ENCODE measurements at places on chromosomes 5 and 9.

- no peak for DNase-seq
Measured at GRCh38 chr9:97689401-97690180, 7.5 kb downstream of the XPA start.

- DNase-seq, result no peak
Measured at GRCh38 chr5:174418809-174419539, 305.4 kb upstream of the MSX2 start.

DNA sequence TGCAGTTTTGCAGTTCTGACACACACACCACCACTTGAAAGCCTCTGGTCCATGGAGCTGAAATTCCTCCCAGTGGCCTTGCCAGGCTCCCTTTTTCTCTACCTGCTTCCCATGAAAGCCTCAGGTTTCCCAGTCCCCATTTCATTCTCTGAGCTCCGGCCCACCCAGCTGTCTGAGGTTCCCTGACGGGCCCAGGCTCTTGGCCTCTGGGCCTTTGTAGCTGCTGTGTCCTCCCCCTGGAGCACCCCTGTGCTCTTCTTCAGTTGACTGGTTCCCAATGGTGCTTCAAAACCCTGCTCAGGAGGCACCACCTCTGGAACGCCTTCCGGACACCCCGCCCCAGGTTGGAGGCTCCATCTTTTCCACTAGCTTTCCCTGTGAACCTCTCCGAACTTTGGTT is 155.9 kb upstream of the SHB start:
- DNase-seq, result no peak

DNA sequence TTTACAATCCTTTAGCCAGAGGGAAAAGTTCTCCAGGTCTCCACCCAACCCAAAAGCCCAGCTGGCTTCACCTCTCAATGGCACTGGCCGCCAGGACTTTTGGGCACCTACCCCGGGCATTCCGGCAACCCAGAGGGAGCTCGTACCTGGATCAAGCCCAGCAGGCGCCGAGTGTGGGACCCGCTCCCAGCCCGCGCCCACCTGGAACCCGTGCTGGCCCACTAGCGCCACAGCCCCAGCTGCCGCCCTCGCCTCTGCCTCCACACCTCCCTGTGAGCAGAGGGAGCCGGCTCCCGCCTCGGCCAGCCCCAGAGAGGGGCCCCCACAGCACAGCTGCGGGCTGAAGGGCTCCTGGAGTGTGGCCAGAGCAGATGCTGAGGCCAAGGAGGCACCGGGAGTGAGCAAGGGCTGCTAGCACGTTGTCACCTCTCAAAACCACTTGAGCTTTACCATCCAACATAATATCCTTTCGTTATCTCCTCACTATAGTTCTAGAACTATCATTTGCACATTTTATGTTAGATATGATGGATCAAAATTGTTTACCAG is 69.7 kb downstream of the GCNT1 start:
- DNase-seq, result no peak

DNA sequence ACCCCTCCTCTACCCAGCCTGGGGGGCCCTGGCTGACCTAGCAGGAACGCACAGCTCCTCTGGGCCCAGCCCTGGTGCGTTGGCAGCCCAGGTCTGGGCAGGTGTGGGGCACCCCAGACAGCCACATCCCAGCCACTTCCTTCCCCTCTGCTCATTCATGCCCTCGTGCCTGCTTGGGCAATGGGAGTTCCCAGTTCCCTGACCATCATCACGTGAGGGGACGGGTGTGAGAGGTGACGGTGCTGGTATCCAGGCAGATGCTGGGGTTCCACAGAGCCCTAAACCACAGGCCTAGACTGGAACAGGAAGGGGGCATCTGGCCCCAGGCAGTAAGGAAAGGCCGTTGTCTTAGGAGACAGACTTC is 8.4 kb downstream of the RALGDS start:
- DNase-seq, result no peak

DNA sequence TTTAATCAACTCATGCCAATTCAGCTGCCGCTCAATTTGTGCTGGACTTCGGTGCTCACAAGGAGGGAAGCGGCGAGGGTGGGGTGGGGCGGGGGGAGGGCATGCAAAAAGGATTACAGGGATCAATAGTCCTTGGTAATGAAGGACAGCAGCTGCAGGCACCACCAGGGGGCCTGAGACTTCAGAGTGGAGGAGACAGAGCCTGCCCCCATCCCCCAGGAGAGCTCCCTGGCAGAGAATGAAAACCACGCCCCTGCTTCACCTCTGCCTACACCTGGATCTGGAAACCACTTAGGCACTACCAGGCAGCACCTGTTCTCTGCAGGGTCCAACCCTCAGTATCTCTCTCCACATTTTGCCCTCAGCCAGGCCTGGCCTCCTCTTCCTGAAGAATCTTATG is 155.6 kb downstream of the TRIM32 start:
- no peak for DNase-seq

DNA sequence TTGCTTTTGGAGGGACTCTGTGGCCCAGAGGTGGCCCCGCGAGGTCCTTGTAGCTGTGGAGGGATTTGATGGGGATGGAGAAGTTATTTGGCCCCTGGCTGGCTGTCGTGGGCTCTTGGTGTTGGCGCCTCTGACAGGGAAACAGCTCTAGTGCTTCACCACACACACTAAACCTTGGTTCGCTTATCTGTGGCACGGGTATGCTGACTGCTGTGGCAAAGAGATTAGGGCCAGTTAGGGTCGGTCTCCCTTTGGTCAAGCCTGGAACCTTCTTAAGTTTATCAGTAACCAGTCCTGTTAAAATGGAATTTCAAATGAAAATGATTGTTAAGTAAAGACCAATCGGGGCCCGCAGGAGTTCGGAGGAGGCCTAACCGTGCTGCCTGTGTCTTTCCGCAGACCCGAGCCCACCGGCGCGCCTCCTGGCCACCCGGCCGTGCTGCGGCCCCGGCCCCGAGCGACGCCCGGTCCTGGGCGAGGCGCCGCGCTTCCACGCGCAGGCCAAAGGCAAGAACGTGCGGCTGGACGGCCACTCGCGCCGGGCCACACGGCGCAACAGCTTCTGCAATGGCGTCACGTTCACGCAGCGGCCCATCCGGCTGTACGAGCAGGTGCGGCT is 28.4 kb downstream of the NEURL1B start:
- DNase-seq, result no peak

DNA sequence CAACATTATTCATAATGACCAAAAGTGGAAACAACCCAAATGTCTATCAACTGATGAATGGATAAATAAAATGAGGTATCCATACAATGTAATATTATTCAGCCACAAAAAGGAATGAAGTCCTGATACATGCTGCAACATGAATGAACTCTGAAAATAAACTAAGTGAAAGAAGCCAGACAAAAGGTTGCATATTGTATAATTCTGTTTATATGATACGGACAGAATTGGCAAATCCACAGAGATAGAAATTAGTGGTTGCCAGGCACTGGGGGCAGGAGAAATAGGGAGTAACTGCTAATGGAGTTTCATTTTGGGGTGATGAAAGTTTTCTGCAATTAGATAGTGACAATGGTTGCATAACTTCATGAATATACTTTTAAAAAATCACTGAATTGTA is 47.0 kb downstream of the KIF24 start:
- DNase-seq, result no peak

DNA sequence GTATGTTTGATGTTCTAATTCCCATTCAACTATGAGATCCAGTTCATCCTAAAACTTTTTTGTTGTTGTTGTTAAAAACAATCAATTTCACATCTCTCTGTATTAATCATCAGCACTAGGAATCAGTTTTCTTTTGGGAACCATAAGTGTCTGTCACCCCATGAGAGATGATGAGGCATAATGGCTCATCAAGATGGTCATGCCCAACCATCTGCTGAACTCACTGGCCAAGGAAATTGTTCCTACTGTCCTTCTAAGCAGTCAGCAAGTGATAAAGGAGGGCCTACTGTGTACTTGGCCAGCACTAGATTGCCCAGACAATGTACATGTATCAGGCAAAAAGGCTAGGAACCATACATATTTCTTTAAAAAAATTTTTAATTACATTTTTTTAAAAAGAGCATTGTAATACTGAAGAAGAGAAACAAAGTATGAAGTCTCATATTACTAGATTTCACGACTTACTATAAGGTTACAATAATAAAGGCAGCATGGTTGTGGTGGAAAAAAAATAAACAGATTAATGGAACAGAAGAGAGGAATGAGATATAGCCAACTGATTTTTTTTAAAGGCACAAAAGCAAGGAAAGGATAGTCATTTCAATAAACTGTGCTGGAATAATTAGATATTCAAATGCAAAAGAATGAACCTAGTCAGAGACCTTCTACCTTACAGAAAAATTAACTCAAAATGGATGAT is 458.3 kb downstream of the SPOCK1 start:
- DNase-seq, result no peak

- DNase-seq, result no peak
Measured at GRCh38 chr9:112094241-112094640, 80.9 kb downstream of the SUSD1 start.

- DNase-seq, result peak; percentile 34
Measured at GRCh38 chr5:543755-544674, 19.8 kb upstream of the SLC9A3 start.

- no peak for DNase-seq
Measured at GRCh38 chr5:142512043-142513042, 173.5 kb downstream of the FGF1 start.

GRCh38 chr5:143437666-143438273 is 34.3 kb upstream of the NR3C1 start:
- DNase-seq, result no peak

- DNase-seq, result no peak
Measured at GRCh38 chr9:4301296-4301695, 1.4 kb upstream of the GLIS3 start.

- DNase-seq, result no peak
Measured at GRCh38 chr9:90946982-90947381, 145.4 kb downstream of the SYK start.

DNA sequence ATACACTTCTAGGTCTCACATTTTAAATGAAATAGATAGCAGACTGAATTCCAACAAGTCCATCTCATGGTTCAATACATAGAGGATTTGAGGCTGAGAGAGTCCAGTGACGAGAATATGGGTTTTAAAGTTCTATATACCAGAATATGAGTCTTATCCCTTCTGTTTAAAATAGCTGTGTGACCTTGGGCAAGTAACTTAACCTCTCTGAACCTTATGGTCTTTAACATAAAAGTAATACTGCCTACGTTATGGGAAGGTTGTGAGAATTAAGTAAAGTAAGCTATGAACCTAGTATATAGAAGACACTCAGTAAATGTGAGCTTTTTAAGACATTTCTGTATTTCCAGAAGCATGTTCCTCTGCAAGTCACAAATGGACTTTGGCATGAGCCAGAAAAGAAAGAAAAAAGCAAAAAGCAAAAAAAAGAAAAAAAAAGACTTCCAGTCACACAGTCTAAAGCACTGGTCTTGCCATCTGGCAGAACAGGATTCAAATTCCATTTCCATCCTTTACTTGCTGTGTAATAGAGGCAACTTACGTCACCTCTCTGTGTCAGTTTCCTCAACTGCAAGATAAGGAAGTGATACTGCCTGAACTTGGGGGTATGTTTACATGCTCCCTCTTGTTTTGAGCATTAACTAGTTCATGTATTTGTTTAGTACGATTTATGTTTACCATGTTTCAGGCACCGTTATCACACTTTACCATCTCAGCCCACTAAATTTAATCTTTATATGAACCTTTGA is 248.2 kb downstream of the TRIM32 start:
- no peak for DNase-seq

GRCh38 chr5:93589152-93589828 is 6.3 kb downstream of the NR2F1 start:
- no peak for DNase-seq

- no peak for DNase-seq
Measured at GRCh38 chr9:128495804-128496417, 8.6 kb upstream of the GLE1 start.

DNA sequence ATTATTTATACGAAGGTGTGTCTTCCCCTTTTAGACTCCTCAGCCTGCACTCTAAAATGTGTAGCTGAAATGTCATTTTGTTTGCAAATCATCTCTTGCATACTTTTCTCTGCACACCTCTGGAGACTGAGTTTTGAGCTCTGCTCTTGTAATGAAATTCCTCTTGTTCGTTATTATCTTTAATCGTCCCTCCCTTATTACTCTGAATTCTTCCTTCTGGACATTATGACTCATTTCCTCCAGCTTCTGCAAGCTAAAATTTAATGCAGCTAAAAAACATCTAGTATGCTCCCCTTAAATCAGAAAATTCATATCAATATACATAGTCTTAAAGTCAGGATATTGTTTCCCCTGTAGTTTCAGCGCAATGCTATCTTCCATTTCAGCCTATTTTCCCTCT is 13.5 kb downstream of the ISL1 start:
- no peak for DNase-seq

GRCh38 chr9:33374190-33374589 is 28.2 kb downstream of the AQP7 start:
- no peak for DNase-seq

- no peak for DNase-seq
Measured at GRCh38 chr5:119393746-119394145, 37.9 kb downstream of the TNFAIP8 start.

- no peak for DNase-seq
Measured at GRCh38 chr5:167835146-167835545, 456.3 kb upstream of the WWC1 start.

DNA sequence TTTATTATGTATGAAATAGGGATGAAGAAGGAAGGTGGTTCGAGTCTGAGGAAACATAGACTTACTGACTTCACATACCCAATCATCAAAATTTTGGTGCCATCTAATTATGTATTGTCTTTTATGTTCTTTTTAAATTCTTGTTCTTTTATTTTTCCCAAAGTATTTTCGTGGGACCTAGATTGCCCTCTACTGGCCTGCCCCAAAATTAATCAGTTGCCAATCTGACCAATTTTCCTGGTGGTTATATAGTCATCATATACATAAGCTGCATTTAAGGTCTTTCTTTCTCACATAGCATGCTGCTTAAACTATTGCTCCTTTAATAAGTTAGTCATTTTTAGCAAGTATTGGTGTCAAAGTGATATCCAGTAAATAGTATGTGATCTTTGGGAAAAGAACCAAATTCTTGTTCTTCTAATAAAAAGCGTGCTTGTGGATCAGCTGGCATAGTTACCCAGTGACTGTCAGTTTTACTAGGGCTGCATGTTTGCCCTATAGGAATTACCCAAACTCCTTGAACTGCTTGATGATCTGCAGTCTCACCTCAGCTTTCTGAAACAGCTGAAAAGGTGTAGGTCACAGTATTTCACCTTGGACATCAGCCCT is 223.5 kb downstream of the SH3GL2 start:
- DNase-seq, result no peak

GRCh38 chr5:16534280-16534679 is 68.7 kb upstream of the ZNF622 start:
- DNase-seq, result no peak
